ENCODE measurements at places on chromosomes 2 and 18.
A peak's percentile ranks its signal among the peaks of the same experiment; 100 is the strongest.

DNA sequence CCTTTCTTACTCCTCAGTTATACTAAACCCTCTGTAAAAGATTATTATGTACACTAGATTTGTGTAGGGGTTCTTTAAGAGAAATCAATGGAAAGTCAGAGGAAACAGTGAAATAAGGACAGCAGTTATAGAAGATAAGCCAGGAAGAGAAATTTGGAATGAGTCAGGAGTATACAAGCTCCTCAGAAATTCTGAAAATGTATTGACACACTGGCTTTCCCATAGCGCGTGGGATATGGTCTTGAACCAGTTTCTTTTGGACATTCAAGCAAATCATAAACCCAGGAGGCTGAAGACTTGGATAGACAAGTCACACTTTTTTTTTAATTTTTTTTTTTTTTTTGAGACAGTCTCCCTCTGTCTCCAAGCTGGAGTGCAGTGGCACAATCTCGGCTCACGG lies 316.1 kb upstream of the MMADHC start:
- peaks cover 12% of the 10 kb centered on the region for H3K4me1 ChIP-seq
- H3K36me3 ChIP-seq: no peaks in the 10 kb centered on the region
- no peak for DNase-seq
- H3K27me3 ChIP-seq: no peaks in the 10 kb centered on the region
- H3K27ac ChIP-seq: no peak overlapping the region

- H3K36me3 ChIP-seq: no peaks in the 10 kb centered on the region
- no peak overlapping the region for H3K27ac ChIP-seq
- no peak for DNase-seq
- H3K27me3 ChIP-seq: no peaks in the 10 kb centered on the region
- H3K4me3 ChIP-seq: no peak overlapping the region
Observed at GRCh38 chr2:234329202-234329960, 167.5 kb downstream of the ARL4C start.

DNA sequence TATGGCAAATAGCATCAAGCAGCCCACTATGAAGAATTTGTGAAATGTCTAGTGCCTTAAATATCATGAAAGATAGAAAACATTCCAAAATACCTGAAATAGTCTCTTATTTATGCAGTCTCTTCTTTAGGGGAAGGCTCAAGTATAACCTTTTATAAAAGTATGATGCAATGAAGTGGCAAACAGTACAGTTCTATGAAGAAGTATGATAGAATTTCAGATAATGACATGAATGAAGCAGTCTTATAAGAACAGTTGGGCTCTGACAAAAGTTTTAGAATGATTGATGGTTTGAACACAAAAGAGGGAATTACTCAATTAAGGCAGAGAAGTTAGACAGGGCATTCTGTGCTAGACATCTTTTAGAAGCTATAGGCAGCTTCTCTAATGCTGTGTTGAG lies 1791.8 kb upstream of the PIK3C3 start:
- H3K27me3 ChIP-seq: no peaks in the 10 kb centered on the region
- H3K36me3 ChIP-seq: no peaks in the 10 kb centered on the region
- H3K27ac ChIP-seq: no peak overlapping the region
- H3K4me3 ChIP-seq: no peak overlapping the region

DNA sequence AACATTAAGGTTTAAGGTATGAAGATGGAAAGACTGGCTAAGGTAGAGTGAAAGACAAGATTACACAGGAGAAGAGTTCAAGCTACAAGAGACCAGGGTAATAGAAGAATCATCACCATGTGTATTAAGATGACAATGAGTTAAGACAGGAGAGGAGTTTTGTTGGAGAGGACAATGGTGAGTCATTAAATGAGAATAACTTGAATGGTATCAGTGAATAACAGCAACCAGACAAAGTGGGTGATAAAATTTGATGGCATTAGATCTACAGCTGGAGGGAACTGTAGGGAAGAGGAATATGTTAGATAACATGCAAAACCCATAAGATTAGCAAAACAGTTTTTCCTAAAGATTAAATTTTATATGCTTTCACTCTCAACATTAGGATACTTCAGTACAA lies 18.8 kb upstream of the ENOSF1 start:
- H3K4me1 ChIP-seq: no peaks in the 10 kb centered on the region
- no peak overlapping the region for H3K4me3 ChIP-seq
- H3K36me3 ChIP-seq: peaks cover 2% of the 10 kb centered on the region
- H3K27me3 ChIP-seq: no peaks in the 10 kb centered on the region

DNA sequence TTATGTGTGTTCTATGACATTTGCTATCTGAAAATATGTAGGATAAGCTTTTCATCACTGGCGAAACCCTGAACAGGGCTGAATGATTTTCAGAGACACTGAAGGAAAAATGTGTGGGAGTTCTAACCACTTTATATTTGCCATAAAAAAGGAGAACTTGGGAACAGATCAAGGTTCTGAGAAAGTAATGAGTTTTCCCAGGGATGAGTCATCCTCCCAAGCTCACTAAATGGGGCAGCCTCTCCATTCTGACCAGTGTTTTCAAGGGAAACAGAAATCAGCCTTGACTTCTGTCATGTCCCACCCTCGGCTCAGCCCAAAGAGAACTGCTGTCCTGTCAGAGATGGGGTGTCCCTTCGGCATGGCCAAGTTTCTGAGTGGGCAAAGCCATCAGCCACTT lies 2109.8 kb upstream of the CELF4 start:
- H3K27me3 ChIP-seq: no peaks in the 10 kb centered on the region
- DNase-seq: no peak
- H3K4me1 ChIP-seq: no peaks in the 10 kb centered on the region
- H3K36me3 ChIP-seq: no peaks in the 10 kb centered on the region

DNA sequence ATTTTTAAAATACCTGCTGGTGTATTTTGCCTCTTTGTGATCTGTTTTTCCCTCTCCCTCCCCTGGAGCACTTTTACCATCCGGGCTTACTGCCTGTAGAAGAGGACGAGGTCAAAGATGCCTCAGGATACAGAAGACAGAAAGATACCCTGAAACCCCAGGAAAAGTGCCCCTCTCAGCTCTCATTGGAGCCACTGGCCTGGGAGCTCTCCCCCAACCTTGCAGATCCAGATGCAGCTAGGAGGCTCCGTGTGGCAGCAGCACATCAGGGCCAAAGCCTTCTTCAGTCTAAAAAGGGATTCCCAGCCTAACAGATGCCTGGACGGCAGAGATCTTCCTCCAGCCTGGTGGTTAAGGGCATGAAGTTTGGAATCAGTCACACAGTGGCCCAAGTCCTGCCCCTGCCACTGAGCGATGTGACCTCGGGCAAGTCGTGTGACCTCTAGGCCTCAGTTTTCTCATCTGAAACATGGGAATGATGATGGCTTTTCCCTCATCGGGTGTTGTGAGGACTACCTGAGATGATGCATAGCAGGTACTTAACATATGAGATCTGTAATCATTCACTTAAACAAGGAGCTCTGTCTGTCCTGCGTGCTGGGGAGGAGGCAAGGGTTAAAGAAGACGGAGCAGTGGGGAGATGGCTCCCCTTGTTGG lies 239.4 kb downstream of the DYSF start:
- no peak for DNase-seq
- no peaks in the 10 kb centered on the region for H3K36me3 ChIP-seq
- H3K27me3 ChIP-seq: no peaks in the 10 kb centered on the region

- no peaks in the 10 kb centered on the region for H3K27me3 ChIP-seq
- H3K4me1 ChIP-seq: peaks cover 7% of the 10 kb centered on the region
- H3K27ac ChIP-seq: no peak overlapping the region
- peaks cover 6% of the 10 kb centered on the region for H3K36me3 ChIP-seq
- no peak overlapping the region for H3K4me3 ChIP-seq
Observed at GRCh38 chr18:70194227-70194890, 11.1 kb downstream of the RTTN start.

DNA sequence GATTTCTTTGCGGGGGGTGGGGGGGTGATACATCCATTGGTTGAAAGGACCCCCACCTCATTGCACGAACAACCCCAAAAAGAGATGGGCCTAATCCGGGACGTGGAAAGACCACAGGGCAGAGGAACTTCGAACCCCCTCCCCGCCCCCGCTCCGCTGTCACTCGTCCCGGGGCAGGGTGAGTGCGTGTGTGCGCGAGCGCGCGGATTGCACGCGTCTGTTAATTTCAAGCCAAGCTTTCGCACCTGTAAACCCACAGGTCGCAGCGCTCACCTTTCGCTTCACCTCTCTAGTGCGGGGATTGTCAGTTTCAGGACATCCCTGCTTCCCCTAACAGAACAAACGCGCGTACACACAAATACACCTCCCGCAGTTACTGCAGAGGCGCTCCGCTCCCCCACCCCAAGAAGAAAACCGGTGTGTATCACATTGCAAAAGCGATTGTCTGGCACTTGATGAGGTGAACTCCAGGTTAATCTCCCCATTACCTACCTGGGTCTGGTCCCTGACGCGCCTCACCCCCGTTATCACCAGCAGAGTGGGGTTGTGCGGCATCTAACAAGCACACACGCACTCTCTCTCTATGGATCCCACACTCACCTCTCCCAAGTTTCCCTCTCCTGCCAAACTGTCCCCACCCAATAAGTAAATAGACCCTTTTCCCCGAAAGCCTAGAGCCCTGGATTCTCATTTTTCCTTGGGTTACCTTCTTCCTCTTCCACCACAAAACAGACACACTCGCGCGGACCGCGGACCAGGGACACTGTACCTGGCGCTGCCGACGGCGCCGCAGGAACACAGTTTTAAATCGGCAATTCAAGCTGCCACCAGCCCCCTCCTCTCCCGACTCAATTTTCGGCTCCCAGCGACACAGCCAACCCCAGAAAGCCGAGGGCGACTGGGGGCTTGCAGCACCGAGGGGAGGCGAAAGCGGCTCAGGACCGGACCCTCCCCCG lies 1.0 kb downstream of the CYP26B1 start:
- H3K27me3 ChIP-seq: no peaks in the 10 kb centered on the region
- peaks cover 64% of the 10 kb centered on the region for H3K4me1 ChIP-seq
- H3K4me3 ChIP-seq: peak overlapping the region; percentile 83
- no peaks in the 10 kb centered on the region for H3K36me3 ChIP-seq

- no peaks in the 10 kb centered on the region for H3K27me3 ChIP-seq
- DNase-seq: no peak
- H3K36me3 ChIP-seq: no peaks in the 10 kb centered on the region
- H3K4me3 ChIP-seq: no peak overlapping the region
- H3K27ac ChIP-seq: no peak overlapping the region
Observed at GRCh38 chr2:138956116-138956515, 175.9 kb upstream of the NXPH2 start.

GRCh38 chr2:63827749-63828148 lies 13.9 kb upstream of the UGP2 start:
- no peak overlapping the region for H3K4me3 ChIP-seq
- no peak for DNase-seq
- no peaks in the 10 kb centered on the region for H3K27me3 ChIP-seq
- H3K27ac ChIP-seq: peak overlapping the region; percentile 75
- peaks cover 37% of the 10 kb centered on the region for H3K4me1 ChIP-seq

DNA sequence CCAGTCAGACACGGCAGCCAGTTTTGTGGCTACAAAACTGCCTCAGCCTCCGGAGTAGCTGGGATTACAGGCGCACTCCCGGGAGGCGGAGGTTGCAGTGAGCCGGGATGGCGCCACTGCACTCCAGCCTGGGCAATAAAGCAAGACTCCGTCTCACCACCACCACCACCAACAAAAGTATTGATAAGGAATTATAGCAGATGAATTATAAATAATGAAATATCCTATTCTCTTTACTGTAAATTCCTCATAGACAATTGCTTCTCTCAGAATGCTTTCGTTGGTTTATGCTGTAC lies 1.4 kb upstream of the FAM161A start:
- peak overlapping the region; percentile 76 for H3K4me3 ChIP-seq
- DNase-seq: no peak
- H3K36me3 ChIP-seq: no peaks in the 10 kb centered on the region
- H3K27ac ChIP-seq: peak overlapping the region; percentile 86

GRCh38 chr18:50177294-50177992 lies 17.5 kb downstream of the MYO5B start:
- DNase-seq: no peak
- no peak overlapping the region for H3K4me3 ChIP-seq
- no peak overlapping the region for H3K27ac ChIP-seq
- H3K27me3 ChIP-seq: no peaks in the 10 kb centered on the region
- no peaks in the 10 kb centered on the region for H3K36me3 ChIP-seq

DNA sequence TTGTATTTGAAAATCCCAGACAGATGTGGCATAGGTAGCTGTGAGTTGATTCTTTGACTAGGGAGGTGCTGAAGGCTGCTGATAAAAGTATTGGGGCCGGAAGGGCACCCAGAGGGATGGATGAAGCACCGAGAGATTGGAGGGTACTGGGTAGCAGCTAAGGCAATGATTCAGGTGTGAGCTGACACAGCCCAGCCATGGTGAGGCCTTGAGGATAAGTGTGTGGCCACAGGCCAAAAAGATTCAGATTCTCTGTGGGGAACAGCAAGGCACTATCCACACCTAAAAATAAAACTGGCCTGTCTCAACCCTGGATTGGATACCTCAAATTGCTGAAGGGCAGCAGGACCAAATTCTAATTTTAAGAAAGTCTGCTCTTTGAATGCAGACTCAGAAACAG lies 35.2 kb downstream of the RDH14 start:
- no peaks in the 10 kb centered on the region for H3K27me3 ChIP-seq
- no peak overlapping the region for H3K27ac ChIP-seq
- H3K4me3 ChIP-seq: no peak overlapping the region
- DNase-seq: no peak

DNA sequence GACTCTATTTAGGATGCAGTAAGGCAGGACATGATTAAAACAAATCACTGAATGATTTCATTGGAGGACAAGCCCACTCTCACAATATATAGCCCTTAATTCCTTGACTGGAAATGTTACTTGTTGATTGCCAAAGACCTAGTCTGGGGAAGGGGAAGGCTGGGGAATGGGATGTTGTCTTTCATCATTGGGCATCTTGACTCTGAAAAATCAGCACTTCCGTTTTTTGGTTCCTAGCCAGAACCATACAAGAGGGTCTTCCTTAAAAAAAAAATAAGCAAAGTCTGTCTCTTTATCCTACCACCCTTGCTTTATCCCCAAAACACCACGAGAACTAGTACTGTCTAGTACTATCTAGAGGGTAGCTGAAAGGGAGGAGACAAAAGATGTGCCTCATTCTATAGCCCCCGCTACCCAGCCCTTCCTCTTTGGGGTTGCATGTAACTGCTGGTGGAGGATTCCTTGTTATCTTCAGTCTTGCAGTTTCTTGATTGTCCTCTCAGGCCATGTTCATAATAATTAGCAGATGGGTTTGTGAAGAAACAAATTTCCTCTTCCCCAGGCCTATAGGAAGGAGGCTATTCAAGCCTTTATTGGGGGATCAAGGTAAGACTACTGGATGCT lies 55.8 kb downstream of the NEMP2 start:
- no peaks in the 10 kb centered on the region for H3K27me3 ChIP-seq
- DNase-seq: no peak
- H3K4me1 ChIP-seq: no peaks in the 10 kb centered on the region

DNA sequence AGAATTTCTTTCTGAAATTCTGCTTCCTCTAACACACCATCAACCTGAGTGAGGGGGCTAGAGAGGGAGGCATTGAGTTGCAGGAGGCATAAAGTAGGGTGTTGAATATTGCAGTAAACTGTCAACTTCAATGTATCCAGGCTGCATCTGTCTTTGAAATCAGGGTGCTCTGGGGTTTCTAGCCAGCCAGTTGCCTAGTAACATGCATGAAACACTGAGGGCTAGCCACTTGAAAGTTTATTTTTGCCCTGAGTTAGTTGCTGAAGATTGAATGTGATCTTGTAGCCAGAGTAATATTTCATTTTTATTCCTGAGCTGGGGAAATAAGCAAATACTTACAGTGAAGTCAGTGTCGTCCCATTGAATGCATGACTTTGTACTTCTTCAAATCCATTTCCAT lies 41.9 kb downstream of the LHCGR start:
- no peaks in the 10 kb centered on the region for H3K4me1 ChIP-seq
- H3K4me3 ChIP-seq: no peak overlapping the region
- H3K36me3 ChIP-seq: no peaks in the 10 kb centered on the region
- H3K27ac ChIP-seq: no peak overlapping the region

- no peaks in the 10 kb centered on the region for H3K27me3 ChIP-seq
- H3K36me3 ChIP-seq: no peaks in the 10 kb centered on the region
- H3K27ac ChIP-seq: no peak overlapping the region
- no peaks in the 10 kb centered on the region for H3K4me1 ChIP-seq
Observed at GRCh38 chr2:118609138-118609537, 238.3 kb downstream of the EN1 start.
